Foreskin keratinocyte (primary cell): ENCODE measurements at places on chromosomes 2 and 18. TPM values are rescaled to one million over a fixed set of nuclear protein-coding genes. Genes with fewer than 3 reads are reported as not detected.

- no peak for DNase-seq
Measured at GRCh38 chr2:121519732-121520640, 10.7 kb upstream of the RNU4ATAC start.

- no peak for DNase-seq
Measured at GRCh38 chr2:85844486-85844885, 44.3 kb downstream of the ST3GAL5 start.

DNA sequence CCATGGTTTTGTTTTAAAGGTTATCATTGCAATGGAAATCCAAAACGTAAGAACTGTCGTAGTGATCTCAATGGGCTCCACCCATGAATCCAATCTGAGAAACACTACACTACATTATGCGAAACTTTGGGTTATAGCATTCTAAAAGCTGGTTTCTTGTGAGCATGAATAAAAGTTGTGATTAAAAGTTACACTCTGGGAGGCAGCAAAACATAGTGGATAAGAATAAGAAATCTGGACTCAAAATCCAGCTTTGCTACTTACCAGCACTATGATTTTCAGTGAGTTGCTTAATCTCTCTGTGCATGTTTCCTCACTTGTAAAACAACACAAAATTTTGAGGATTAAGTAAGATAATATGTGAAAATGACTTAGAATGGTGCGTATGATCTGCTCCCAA, 25.7 kb upstream of the THOC1 start:
- DNase-seq, result no peak

The KHK gene
- 2.4 and 2.6 TPM in 2 replicates for total RNA-seq

The TNFRSF11A gene
- total RNA-seq, result 0.63 and 1.1 TPM in 2 replicates

The APLF gene
- total RNA-seq, result 3.0 and 3.2 TPM in 2 replicates

The ALPI gene
- total RNA-seq, result not detected in 2 replicates

DNA sequence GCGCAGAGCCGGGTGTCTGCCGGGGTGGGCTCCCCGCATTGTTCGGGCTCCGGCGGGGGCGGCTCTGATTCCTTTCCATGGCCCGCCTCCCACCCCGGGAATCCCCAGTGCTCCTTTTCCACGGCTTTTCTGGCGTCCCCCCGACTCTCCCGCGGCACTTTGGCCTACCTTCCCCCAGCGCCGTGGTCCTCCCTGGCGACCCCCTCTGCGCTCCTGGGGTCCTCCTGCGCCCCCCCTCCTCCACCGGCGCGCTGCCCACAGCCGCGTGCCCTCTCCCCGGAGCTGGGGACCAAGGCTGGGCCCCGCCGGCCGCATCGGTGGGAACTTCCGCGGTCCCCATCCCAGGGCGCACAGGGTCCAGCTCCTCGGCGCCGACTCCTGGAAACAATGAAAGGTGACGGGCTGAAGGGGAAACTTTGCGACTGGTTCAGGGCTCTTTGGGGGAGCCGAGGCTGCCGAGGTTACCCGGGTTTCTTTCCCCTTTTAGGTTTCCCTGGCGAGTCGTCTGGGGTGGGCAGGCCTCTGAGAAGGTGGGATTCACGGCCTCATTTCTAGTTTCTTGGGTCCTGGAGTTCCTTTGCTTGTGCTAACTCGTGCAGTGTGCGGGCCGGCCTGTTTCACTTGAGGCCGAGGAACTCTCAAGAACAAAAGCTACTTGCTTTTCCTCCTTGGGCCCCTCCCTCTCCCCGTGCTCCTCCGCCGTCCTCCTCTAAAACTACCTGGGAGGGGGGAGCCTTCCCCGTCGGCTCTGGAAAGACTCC, 2.2 kb downstream of the TGIF1 start:
- peak; percentile 63 for DNase-seq

GRCh38 chr2:140841141-140841540, 1289.7 kb downstream of the LRP1B start:
- no peak for DNase-seq

The CNDP1 gene
- total RNA-seq, result not detected in 2 replicates

DNA sequence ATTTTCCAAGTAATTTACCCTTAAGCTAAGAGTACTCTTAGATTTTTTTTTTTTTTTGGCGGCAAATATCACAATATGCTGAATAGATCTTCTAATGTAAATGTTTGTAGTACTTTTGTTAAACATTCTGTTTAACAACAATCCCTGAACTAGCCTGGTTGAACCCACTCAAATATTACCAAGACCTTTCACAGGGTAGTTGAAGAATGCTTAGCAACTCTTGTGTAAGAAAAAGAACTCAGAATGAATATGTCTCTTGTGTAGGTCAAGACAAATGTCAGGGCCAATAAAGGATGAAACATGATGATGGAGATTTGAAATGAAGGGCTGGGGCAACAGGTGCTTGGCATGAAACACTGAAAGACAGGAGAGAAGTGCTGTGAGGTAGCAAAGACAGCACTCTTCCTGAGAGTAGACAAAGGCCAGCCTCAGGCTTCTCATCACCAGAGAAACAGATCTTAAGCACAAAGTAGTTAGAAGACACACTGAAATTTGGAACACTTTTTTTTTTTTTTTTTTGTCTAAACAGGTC, 597.3 kb downstream of the ERBB4 start:
- no peak for DNase-seq

GRCh38 chr2:38095079-38095995, 19.4 kb upstream of the CYP1B1 start:
- DNase-seq, result no peak

- no peak for DNase-seq
Measured at GRCh38 chr2:48566592-48567310, 36.8 kb downstream of the STON1 start.

DNA sequence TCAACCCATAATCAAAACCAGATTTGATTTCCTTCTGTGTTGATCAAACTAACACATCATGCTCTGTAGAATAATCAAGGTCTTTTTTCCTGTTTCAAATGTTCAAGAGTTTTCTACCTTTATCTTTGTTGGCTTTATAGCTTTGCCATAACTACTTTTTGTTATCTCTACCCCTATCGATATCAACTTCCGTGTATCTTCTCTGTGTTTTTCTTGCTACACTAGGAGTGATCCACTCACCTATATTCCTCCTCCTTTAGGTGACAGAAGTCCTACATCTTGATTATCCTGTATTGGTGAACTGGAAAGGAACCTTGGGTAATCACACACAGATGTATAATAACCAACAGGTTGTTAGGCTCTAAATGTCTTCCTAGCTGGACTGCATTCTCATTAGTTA, 85.5 kb downstream of the LTBP1 start:
- no peak for DNase-seq
